ENCODE measurements at places on chromosomes 12 and 14. TPM values are rescaled to one million over a fixed set of nuclear protein-coding genes. Genes with fewer than 3 reads are reported as not detected.
A peak's percentile ranks its signal among the peaks of the same experiment; 100 is the strongest.

- peak; percentile 63 for DNase-seq
Observed at GRCh38 chr12:8078398-8078797, 3.7 kb upstream of the NECAP1 start.

DNA sequence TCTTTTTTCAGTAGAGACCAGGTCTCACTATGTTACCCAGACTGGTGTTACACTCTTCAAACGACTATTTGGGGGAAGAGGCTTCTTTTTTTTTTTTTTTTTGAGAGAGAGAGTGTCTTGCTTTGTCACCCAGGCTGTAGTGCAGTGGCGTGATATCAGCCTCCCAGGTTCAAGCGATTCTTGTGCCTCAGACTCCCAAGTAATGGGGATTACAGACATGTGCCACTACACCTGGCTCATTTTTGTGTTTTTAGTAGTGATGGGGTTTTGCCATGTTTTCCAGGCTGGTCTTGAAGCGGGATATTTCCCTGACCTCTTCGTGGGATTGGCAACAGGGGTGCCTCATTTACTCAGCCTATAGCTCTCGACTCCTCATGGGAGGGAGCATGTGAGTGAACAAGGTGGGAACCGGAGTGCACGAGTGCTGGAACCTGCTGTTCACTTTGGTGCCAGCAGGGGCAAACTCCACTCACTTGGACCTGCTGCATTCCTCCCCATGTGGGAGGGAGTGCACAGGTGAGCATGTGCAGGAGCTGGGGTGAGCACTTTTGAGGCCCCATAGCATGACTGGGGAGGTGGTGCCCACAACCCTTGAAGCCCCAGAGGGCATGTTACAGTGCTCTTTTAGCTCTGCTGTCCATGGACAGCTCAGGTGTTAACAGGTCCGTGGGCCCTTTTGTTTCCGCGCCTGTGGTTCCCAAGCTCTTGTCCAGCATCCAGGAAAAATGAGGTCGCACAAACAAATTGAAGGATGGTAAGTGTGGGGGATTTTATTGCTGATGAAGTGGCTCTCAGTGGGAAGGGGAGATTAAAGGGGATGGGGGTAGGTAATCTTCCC is 79.1 kb upstream of the HECTD1 start:
- DNase-seq: peak; percentile 46

DNA sequence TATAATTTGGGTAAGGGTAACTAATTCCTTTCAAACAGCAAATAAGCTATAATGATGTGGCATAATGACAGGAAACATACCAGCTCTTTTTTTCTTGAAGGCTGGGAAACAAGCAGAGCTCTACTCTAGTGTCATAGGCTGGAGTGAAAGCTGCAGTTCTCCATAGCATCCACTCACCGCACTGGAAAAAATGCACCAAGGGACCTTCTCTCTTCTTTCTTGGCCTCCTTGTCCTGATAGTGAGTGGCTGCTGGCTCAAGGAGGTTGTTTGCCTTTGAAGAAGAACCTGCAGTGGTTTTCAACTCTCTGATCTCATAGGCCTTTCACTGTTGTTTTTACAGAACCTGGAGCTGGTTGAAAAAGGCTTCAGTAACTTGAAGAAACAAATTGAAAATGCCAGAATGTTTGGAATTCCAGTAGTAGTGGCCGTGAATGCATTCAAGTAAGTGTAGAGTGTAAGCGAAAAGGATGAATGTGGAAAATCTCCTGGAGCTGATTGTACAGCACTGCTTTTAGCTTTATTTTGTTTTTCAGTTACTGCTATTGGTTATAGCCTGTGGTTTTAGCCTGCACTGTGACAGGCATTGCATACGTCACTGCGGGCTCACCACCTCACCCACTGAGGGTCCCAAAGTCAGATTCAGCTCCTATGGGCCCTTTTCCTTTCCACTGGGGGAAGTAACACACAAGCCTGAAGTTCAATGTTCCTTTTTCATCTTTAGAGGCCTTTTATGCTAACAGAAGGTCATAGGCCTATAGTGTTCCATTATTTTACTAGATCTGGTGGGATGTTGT is 17.2 kb upstream of the AKAP5 start:
- no peak for DNase-seq

DNA sequence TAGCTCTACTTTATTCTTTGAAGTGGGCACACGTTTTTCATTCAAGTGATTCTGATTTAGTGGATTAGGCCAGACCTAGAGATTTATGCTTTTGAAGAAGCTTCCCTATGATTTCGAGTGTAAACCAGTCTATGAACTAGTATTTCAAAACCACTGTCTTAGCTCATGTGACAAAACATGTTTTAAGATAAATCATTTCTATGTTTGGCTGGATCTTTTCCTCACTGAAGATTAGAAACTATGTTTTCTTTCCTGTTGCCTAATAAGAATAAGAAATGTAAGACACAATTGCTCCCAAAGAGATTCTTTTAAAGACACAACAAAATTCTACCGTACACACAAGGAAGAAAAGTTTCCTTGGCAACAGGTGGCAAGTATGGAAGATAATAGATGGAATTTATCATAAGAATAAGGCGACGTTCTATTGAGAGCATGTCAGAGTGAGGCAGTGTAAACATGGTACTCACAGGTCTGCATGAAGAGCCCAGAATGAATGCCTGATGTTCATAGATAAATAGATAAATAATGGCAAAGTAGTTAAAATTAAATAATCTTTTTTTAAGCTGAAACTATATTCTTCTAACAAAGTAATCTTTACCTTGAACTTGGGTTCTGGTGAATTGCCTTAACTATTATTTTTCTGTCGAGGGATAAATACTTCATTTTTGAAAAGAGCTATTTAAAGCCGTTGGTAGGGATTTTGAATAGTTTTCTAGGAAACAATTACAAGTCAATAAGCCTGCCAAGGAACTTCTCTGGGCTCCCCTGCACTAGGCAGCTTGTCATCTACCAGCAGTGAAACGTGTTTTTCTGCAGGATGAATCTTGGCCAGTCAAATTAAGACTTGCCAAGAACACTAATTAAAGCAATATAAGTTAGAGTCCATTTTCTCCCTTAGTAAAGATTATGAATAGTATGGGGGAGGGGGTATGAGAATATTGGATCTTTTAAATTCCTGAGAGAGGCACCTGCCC is 34.1 kb upstream of the C12orf75 start:
- DNase-seq: no peak

DNA sequence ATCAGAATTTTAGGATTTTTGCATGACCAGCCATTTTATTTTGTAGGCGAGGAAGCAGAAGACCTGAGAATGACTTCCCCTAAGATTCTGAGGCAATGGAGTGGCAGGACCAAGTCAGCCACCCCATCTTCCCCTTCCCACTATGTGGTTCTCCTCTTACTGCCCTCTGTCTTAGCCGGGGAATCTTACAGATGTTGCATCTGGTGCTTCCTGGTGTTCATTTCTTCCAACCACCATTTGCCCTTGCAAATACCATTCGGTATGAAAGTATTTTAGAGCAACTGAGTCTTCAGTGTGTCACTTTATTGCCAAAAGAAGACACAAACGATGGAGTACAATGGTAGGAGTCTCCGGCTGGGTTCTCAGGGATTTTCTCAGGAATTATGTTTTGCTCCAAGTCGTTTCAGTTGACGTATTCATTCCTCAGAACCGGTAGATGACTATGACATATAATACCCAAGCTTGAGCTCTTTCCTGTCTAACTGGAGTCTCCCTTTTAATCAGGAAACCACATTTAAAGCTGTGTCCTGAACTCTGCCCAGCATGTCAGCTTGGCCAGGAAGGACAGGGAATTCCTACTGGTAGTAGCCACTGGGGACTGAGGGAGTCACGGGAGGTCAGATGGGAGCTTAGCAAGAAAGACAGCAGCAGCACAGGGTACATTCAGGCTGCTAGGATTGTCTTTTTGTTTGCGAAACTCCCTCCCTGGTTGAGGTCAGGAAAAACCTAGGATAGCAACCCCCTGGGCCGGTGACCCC is 87.0 kb downstream of the SAMD4A start:
- DNase-seq: no peak

GRCh38 chr12:12206776-12207388 is 60.0 kb downstream of the LRP6 start:
- DNase-seq: no peak

DNA sequence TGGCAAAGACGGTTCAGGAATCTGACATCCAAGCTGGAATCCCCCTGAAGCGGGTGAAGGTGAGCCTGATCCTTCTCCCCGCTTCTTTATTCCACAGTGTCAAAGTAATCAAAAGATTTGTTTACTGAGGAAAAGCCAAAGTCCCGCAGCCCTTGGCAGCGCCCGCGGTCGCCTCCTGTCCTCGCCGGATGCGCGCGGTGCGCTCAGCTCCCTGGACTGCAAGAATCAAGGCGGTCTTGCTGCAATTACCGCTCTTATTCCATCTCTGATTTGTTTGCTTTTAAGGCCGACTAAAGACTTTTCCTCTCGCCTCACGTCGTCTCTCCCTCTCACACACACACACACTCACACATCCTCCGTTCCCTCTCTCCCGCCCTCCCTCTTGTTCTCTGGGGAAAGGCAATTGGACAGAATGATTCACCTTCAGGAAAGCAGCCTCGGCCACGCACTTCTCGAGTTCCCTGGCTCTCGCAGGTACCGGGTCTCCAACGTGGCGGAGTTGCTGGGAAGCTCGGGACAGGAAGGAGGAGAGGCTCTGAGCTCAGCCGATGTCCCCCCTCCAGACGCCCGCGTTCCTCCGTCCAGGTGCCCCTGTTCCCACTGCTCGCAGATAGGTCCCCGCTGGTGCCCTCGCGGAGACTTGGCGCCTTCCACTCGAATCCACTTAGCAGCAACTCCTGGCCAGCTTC is 68.6 kb upstream of the USP15 start:
- DNase-seq: no peak

GRCh38 chr12:13211191-13211858 is 14.8 kb downstream of the EMP1 start:
- DNase-seq: no peak

GRCh38 chr14:96826818-96827217 is 29.6 kb downstream of the VRK1 start:
- DNase-seq: no peak

- no peak for DNase-seq
Observed at GRCh38 chr12:69929531-69929930, 104.5 kb downstream of the MYRFL start.

GRCh38 chr14:95505030-95505589 is 11.3 kb downstream of the SYNE3 start:
- no peak for DNase-seq

DNA sequence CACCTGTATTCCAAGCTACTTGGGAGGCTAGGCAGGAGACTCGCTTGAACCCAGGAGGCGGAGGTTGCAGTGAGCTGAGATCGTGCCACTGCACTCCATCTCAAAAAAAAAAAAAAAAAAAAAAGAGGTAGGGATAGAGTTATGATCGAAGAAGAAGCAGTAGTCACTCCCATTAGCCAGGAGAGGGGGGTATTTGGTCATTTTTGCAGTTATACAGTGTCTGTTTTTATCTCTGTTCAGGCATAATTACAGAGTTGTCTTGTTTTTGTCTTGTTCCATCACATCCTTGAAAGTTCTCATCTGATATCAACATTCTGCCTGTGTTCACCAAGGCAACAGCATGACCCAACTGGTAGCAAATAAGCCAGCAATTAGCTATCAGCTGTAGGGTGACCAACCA is 98.5 kb upstream of the TMPO start:
- peak; percentile 35 for DNase-seq

DNA sequence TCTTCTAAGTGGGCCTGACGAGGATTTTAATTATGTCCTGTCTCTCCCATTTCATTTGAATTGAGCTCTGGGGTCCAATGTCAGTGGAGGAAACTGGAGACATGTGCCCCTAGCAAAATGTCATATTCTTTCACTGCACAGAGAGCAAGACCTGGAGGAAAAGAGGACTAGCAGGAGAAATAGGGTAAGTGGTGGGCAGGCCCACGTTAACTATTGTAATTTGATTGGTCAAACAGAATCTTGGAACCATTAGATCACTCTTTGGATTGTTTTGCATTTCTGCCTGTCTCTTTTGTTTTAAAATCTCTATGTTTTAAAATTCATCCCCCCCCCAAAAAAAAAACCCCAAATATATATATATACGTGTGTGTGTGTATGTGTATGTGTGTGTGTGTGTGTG is 113.9 kb upstream of the PELI2 start:
- DNase-seq: no peak

GRCh38 chr12:99553461-99553860 is 94.1 kb upstream of the GARIN6 start:
- DNase-seq: no peak

DNA sequence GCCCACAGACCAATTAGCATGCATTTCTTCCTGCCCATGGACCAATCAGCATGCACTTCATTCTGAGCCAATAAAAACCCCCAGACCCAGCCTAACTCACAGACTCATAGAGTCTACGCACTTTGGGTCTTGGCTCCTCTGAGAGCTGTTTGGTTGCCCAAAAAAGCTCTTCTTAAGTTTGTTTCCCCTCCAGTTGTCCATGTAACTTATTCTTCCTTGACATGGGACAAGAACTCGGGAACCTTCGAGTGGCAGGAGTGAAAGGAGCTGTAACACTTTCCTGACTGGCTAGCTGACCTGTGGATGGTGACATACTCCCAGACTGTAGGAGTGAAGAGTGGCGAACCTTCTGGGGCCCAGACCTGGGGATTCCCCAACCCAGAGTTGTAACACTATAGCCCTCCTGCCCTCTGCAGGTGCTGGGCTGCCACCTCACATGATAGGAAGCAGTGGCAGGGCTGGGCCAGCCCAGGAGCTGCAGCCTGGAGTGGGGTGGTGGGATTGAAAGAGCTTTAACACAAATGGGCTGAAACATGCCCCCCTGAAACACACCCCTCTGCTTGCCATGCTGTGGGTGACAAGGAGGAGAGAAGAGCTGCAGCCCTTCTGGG is 4.4 kb upstream of the BTBD7 start:
- no peak for DNase-seq

DNA sequence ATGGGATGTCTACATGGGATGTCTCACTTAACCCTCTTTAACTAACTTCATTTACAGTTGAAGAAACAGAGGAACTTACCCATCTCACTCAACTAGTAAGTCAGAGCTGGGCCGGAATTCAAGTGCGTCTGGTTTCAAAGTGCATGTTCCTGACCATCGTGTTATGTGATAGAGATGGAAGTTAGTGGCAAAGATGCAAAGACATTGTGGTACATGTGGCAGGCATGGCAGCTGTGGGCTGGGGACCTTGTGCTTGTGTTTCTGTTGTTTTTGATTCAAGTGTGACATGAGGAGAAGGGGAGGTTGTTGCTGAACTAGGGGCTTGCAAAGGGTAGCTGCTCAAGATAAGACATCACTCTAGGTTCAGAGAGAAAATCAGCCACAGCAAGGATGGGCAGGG is 2.3 kb upstream of the KRT74 start:
- no peak for DNase-seq

- DNase-seq: no peak
Observed at GRCh38 chr14:100093319-100093718, 28.1 kb downstream of the EVL start.

The SLC39A5 gene
- 110 TPM for total RNA-seq

The DAO gene
- total RNA-seq: not detected

The MLF2 gene
- total RNA-seq: 303 TPM

The DDIT3 gene
- 62.7 TPM for total RNA-seq

The CLEC6A gene
- not detected for total RNA-seq

The MUCL1 gene
- not detected for total RNA-seq

Measured in Caco-2 (cell line).